ENCODE measurements at places on chromosomes 4 and X.
A peak's percentile ranks its signal among the peaks of the same experiment; 100 is the strongest.

GRCh38 chr4:3765271-3766035 lies 732 bp upstream of the ADRA2C start:
- DNase-seq: no peak

DNA sequence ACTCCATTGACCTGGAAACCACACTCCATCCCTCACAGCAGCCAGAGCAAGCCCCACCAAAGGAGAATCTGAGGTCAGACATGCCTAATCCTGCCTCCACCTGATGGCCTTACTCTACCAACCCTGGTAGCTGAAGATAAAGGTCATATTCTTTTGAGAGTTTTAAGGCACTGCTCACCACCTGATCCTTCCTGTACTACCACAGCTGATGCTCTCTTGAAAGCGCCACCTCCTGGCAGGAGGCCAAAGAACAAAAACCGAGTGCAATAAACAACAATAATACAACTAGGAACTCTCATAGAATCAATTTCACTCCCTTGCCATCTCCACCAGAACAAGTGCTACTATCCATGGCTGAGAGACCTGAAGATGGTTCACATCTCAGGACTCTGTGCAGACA lies 301.6 kb downstream of the NAF1 start:
- DNase-seq: no peak

GRCh38 chrX:82127228-82128123 lies 925.6 kb downstream of the SH3BGRL start:
- DNase-seq: no peak

DNA sequence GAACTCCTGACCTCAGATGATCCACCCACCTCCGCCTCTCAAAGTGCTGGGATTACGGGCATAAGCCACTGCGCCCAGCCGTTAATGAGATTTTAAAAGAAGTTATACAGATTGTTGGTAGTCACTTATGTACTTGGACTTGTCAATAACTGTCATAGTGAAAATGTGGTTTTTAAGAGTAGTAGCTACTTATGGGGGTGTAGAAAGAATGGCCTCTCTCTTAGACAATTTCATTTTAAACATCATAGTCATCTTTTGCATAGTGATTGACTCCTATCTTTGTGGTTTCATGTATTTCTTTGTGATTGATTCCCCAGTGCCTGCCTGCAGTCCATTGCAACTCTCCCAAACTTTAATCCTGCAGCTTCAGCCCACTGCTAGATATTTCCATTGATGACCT lies 17.4 kb downstream of the FAM199X start:
- DNase-seq: no peak

- DNase-seq: no peak
These were observed 659.6 kb upstream of the INTU start for GRCh38 chr4:126973201-126973600.

- no peak for DNase-seq
These were observed 25.0 kb upstream of the BBS12 start for GRCh38 chr4:122707497-122707896.

GRCh38 chr4:81214144-81214880 lies 710 bp downstream of the PRKG2 start:
- no peak for DNase-seq

- no peak for DNase-seq
These were observed 40.7 kb upstream of the MBTPS2 start for GRCh38 chrX:21798677-21799219.

GRCh38 chr4:70901607-70901983 lies 574 bp upstream of the MOB1B start:
- DNase-seq: no peak

DNA sequence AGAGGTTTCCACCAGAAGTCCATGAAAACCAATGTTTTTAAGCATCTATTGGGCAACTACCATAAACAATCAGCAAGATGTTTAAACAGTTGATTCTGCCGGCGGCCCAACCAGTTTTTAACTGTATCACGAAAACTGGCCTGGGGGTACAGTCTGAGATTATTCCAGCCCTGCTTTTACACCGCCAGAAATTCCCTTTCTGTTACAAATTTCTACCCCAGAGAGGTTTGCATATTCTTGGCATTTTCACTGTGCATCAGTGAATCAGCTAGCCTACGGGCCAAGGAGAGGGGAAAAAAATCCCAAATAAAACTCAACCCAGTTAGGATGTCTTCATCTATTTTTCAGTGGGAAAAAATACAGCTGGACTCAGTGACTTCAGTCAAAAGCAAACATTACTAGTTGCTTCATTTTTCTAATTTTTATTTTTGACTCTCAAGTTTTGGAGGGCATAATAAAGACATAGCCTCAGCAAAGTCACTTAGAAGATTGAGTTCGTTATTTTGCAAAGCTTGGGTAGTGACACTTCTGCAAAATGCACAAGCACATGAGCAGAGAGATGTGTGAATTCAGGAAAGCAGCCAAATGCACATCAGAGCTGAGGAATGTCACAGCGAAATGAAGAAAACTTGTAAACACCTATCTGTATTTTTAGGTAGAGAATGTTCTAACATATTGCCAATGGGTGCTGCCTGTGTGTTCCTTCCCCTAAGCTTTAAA lies 167.8 kb upstream of the GK2 start:
- DNase-seq: no peak

DNA sequence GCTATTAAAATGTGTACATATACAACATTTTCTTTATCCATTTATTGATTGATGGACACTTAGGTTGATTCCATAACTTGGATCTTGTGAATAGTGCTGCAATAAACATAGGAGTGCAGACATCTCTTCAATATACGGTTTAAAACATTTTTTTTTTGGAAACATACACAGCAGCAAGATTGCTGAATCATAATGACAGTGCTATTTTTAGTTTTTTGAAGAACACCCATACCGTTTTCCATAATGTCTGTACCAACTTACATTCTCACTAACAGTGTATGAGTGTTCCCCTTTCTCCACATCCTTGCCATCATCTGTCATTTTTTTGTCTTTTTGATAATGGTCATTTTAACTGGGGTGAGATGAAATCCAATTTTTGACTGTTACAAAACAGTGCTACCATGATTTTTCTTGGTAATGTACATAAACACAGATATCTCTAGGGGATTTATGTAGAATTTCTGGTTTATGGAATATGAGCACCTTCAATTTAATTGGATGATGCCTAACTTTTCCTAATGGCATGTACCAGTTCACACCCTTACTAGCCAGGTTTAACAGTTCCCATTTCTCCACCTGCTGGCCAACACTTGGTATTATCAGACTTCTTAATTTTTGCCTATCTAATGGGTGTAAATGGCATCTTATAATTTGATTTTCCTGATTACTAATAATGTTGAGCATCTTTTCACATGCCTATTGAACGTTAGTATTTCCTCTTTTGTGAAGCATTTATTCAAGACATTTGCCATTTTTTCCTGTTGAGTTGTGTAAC lies 21.0 kb upstream of the TMSB15B start:
- DNase-seq: no peak

DNA sequence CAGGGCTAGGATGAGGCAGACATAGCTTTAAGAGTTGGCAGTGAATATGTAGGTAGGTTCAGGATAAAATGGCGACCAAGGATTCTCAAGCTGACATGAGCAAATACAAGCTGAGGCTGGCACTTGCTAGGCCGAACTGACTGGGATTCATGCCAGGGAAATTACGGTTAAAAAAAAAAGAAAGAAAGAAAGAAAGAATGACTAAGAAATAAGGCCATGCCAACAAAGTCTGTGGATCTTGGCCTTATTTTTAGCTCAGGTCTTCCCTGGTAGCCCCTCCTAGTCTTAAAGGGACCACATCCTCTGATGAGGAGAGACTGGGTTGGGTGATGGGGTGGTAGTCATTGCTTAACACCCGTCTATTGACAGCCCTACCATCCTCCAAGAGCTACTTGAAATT lies 64.4 kb upstream of the KLHL13 start:
- no peak for DNase-seq

DNA sequence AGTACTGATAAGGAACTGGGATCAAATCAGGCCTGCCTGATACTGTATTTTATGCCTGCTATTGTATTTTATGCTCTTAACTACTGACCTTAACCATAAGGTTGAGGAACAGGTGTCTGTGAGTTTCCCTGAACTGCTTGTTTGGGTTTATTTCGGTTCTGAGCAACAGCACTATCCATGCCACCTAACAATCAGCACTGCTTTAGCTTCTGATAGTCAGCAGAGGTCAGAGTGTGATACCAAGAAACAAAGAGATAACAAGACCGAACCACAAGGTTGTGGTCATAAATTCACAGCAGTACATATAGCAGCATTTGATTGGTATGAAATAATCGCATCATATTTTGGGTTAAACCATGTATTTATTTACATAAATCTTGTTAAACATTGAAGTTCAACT lies 362.2 kb downstream of the FGF13 start:
- DNase-seq: no peak

GRCh38 chrX:111360839-111361238 lies 51.2 kb downstream of the DCX start:
- DNase-seq: no peak

- no peak for DNase-seq
These were observed 1.7 kb downstream of the NSD2 start for GRCh38 chr4:1872870-1873269.

- no peak for DNase-seq
These were observed 6.8 kb upstream of the USP53 start for GRCh38 chr4:119205690-119206089.

- no peak for DNase-seq
These were observed 11.9 kb upstream of the CCNQ start for GRCh38 chrX:153610836-153611213.

DNA sequence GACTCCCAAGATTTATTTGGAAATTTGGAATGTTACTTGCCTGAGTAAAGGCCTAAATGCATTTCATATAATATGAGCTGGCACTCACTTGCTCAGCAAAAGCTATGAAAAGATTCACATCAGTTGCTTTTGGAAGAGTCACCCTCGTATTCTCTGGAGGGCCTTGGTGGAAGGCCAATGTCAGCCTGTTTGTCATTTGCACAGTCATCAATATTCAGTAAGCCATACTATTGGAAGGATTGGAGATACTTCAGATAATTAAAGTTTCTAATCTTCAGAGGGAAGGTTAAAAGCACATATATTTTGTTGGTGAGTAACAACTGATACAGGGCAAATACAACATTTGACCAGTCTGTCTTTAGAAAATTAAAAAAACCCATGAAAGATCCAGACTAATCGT lies 36.6 kb downstream of the VCX3A start:
- no peak for DNase-seq

DNA sequence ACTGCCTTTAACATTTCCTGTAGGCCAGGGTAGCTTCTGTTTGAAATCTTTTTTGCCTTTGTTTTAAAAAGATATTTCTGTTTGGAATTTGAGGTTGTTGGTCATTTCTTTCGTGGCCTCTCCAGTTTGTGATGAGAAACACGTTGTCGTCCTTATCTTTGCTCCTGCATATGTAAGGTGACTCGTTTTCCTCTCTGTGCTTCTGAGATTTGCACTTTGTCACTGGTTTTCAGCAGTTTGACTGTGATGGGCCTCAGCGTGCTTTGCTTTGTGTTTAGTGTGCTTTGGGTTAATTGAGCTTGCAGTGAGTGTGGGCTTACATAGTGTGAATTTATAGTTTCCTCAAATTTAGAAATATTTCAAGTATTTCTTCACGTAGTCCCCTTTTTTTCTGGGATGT lies 81.5 kb downstream of the FAM193A start:
- DNase-seq: no peak

- no peak for DNase-seq
These were observed 14.2 kb upstream of the BBS12 start for GRCh38 chr4:122718281-122718680.

- peak; percentile 29 for DNase-seq
These were observed 754 bp upstream of the KLF3 start for GRCh38 chr4:38663090-38663800.

DNA sequence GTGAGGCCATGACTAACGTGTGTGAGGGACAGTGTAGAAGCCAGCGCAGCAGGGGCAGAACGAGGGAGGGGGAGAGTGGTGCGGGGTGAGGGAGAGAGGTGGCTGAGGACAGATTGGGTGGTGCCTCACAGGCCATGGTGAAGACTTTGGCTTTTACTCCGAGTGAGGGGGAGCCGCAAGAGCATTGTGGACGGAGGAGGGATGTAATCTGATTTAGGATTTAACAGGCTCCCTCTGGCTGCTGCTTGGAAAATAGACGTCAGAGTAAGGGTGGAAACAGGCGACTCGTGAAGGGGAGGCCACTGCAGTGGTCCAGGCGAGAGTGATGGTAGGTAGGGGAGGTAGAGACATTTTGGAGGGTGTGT lies 13.0 kb downstream of the PPP1R3F start:
- no peak for DNase-seq

DNA sequence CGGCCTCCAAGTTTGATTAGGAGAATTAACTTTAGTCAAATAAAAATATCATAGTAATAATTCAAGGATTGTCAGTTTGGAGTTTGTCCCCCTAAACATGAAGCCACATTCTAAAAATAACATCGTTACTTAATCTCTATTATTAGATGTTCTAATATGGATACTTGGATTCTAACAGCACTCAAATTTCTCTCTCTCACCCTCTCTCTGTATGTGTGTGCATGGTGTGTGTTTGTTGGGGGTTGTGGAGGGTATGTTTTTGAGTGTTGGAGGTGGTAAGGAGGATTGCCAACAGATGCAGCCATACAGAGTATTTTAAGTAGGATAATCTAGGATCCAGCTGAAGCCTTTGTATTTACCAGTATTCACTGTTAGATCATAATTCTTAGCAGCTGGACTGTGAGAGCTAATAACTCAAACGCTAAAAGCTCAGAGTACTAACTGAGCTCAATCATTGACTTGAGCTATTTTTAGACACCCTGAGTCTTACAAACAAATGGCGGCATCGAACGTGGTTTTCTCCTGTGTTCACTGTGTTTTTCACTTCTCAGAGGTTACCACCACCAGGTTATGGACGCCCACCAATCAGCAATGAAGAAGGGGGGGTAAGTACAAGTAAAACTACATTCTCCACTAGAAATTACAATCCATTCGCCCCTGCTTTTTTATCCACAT lies 8.8 kb downstream of the ENAM start:
- no peak for DNase-seq

GRCh38 chrX:49308604-49309269 lies 5.3 kb downstream of the GAGE10 start:
- DNase-seq: no peak

- DNase-seq: no peak
These were observed 200.5 kb downstream of the FAM133A start for GRCh38 chrX:93874554-93874953.

DNA sequence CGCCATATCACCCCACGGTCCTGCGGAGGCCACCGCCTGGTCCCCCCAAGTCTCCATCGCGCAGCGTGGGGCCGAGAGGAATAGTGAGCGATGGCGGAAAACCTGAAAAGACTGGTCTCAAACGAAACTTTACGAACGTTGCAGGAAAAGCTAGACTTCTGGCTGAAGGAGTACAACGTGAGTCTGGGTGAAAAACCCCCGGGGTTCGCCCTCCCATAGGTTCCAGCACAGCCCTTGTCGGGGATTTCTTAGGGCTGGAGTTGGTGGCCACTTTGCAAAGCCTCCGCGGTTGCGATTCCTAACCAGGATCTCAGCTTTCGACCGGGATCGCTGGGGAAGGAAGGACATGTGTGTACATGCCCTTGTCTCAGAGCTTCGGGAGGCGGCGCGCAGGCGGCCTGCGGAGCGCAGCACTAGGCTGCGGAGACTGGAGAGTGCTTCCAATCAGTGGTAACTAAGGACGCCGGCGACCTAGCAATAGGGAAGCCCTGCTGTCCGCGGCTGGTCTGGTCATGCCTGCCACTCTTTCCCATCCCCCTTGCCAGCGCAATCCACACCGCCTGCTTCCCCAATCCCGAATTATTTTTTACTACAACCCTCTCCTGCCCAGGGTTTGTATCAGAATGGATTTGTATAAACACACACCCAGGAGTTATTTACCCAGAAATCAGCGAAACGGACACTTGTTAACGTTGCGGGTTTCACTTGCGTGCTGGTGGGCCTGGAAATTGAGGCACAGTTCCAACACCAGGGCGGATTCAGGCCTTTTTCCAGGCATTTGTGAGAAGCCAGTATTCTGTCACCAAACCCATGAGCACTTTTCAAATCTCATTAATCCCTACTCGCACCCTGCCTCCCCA lies 741 bp downstream of the SPATA18 start:
- no peak for DNase-seq
